Nucleus accumbens (tissue), 56 donors: ENCODE measurements at places on chromosomes 16 and 17.
A peak's percentile ranks its signal among the peaks of the same experiment; 100 is the strongest.

DNA sequence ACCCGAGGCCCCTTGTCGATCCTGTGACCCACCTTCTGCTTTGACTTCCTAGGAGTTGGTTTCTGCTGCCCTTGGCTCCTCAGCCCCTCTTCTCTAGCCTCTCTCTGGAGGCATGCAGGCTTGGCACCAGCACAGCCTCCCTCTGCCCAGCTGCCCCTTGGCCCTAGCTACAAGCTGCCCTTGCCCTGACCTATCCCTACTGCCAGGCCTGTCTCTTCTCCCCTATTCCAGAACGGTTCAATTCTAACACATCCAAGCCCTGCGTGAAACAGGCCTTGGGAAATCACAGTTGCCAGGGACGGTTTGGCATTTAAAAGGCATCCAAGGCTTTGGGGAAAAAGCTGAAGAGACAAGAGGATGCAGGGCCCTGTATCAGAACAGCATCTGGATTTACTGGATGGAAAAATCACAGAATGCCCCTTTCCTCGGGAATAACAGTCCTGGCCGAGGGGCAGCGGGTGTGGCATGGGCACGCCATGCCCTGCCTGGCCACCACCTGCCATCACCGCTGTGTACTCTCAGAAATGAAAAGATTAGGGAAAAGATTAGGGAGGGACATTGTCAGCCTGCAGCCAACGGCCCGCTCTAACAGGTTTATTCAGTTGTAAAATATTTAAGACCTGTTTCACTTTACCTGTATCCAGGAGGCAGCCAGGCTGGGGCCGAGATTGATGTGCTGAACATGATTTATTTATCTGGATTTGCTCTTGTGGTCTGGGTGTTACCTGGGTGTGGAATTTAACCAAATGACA is 15.8 kb downstream of the RAI1 start:
- DNase-seq, result no peak

- DNase-seq, result no peak
Measured at GRCh38 chr17:51164911-51165679, 1.1 kb upstream of the NME2 start.

DNA sequence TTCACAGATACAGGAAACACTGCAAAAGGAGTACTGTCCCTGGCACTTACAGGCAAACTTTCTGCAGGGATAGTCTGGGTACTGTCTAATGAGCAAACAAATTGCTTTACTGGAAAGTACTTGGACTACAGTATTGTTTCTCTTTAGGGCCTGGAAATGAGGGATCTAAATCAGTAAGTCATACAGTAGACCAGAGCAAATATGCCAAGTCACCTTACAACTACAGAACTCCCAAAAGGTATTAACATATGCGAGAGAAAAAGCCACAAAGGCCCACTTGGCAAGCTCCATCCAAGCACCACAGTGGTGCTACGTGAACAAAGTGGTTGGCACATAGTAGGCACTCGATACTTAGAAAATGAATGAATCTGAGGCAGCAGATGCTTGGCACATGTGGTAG is 87.8 kb downstream of the ZZEF1 start:
- DNase-seq, result no peak

DNA sequence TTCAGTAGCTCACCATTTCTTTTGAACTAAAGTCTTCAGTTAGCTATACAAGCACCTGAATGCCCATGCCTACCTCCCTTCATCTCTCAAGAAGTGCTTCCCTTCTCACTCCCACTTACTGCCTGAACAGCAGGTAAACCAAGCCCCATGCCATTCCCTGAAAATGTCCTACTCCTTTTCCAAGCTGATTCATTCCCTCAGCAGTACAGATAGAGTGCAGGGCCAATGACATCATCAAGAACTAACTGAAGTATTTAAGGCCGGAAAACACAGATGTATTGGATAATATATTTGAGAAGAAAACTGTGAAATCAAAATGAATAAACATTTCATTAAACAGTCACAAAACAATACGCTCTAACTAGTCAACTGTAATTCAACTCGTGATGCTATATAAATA is 478.8 kb upstream of the CDH11 start:
- DNase-seq, result no peak

GRCh38 chr17:56635641-56636040 is 42.1 kb downstream of the NOG start:
- DNase-seq, result no peak

GRCh38 chr17:35048685-35049379 is 14.7 kb downstream of the RFFL start:
- no peak for DNase-seq

GRCh38 chr16:72400257-72401083 is 228.5 kb upstream of the PMFBP1 start:
- peak; percentile 48 for DNase-seq
